Vagina (tissue), 2 donors: ENCODE measurements at places on chromosomes 13 and 19.

DNA sequence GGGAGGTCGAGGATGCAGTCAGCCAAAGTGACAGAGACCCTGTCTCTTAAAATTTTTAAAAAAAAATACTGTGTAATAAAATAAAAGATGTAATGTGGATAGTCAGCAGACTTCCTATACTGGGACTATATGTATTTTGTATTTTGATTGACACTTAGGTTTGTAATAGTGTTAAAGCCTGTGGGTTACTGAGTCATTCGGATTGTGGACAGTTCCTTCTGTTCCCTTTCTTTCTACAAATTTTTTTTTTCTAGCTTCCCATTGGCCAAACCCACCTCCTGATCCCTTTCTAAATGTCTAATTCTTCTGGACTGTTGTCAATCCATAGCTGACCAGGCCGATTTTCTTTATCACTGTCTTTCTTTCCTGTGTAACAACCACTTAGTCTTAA, 108.0 kb downstream of the DNAJC3 start:
- DNase-seq, result no peak

GRCh38 chr19:17184371-17184841, 30.8 kb upstream of the USE1 start:
- DNase-seq, result no peak

DNA sequence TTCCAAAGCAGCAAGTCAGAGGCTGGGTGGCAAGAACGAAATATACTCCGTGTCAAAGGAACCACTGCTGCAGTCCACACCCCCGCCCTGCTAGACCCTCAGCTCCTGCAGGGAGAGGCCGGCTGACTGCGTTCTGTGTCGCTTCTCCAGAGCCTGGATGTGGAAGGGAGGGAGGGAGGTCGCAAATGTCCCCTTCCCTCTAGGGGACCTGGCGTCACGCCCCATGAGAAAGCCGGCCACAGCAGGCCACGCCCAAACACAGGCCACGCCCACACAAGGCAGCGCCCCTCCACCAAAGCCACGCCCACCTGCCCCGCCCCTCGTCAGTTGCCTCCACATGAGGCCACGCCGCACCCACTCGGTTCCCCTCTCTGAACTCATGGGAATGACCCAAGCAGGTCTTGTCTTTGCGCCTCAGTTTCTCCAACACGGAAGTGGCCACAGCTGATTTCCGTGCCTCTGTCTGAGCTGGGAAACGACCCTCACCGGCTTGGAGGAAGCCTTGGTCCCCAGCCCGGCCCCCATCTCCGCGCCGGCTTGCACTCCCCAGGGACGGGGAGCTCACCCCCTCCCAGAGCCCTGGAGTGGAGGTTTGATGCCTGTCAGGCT, 38.4 kb upstream of the TCF3 start:
- no peak for DNase-seq

DNA sequence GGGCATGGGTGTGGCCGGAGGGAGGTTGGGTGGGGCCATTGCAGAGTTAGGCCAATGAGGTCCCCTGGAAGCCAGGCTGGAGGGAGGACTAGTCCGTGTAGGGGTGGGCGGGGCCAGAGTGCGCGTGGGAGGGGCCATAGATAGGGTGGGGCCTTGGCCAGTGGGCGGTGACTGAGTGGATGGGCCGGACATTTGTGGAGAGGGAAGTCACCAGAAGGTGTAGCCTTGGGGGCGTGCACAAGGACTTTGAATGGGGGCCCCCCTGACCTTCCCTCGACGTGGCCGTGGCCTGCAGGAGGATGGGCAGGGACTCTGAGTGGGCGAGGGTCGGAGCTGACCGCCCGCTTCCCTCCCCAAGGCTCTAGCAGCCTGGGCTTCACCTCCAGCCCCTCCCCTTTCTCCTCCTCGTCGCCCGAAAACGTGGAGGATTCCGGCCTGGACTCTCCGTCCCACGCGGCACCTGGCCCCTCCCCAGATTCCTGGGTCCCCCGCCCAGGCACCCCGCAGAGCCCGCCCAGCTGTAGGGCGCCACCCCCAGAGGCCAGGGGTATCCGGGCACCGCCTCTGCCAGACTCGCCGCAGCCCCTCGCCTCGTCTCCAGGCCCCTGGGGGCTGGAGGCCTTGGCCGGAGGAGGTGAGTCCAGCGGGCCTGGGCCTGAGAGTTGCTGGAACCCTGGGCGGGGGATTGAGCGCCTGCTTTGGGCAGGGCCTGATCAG, 16.5 kb upstream of the B3GNT3 start:
- no peak for DNase-seq

- no peak for DNase-seq
Observed at GRCh38 chr19:50569938-50570540, 1.8 kb upstream of the LRRC4B start.

DNA sequence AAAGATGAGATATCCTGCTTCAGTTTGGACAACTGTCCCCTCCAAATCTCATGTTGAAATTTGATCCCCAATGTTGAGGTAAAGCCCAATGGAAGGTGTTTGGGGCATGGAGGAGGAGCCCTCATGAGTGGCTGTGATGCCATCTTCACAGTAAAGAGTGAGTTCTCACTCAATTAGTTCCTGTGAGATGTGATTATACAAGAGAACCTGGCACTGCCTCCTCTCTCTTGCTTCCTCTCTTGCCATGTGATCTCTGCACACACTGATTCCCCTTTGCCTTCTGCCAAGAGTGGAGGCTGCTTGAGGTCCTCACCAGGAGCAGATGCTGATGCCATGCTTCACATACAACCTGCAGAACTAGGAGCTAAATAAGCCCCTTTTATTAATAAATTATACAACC, 86.9 kb downstream of the HSPH1 start:
- DNase-seq, result no peak

DNA sequence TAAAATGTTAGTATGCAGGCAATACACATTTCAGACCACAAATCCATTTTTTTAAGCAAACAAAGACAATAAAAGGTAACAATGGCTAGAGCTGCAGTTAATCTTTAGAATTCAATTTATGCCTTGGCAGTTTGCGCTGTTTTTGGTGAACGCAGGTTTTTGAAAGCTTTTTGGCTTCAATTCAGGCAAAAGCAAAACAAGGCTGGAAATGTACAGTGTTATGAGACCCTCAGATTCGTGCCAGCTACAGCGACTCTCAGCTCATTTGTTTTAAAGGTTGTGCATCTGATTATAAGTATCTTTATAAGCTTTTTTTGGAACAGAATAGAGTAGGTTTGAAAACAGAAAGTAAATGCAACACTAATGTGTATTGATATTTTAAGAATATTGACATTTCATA, 63.6 kb upstream of the SOX1 start:
- DNase-seq, result no peak

DNA sequence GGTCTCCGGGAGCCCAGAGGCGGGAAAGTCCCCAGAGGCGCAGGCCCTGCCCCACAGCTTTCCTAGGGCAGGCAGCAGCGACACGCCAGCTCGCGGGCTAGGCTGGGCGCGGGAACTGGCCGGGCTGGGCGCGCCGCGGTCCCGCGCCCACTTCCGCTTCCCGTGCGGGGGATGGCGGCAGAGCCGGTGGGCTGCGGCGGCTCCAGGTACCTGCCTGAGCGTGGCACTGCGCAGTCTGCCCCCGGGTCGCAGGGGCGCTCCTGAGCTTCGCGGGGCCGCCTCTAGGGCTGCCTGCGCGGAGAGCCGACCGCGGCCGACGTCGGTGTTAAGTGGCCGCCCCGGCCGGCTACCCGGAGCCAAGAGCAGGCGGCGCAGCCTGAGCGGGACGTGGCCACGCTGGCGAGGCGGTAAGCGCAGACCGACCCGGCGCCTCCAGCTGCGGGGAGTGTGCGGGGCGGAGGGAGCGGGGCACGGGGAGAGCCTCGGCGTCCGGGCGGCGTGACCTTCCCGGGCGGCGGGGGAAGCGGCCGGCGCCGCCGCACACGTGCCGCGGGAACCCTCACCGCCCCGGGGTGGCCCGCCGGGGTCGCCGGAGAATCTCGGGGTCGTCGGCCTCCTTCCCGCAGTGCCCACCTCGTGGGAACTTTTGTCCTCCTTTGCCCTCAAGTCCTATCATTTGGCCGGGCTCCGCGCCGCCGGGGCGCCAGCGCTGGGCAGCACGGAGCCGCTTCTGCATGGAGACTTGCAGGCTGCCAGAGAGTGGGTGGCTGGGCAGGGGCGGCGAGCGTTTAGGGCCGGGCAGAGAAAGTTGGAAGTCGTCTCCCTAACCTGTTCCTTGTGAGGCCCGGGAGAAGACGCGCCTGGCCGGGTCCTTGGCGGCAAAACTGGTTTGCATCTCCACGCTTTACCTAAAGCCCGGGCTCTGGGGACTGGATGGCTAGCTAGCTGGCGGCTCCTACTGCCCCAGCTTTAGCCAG, 31.4 kb upstream of the MPHOSPH8 start:
- no peak for DNase-seq

DNA sequence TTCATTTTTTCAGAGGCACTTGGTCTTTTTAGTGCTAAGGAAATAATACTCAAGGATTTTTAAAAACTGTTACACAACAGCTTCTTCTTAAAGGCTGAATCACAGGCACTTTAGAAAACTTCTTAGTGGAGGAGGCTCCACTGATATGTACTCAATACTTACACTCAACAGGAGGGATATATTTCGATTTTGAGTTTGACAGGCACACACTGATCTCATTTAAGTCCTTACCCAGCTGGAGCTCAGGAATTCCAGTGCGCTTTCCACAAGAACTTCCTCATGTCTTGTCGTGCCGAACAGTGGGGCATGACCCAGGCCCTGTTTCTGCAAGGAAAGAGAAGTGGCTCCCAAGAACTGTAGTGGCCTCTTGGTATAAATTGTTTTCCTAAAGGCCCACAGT, 103.8 kb downstream of the RGCC start:
- no peak for DNase-seq

DNA sequence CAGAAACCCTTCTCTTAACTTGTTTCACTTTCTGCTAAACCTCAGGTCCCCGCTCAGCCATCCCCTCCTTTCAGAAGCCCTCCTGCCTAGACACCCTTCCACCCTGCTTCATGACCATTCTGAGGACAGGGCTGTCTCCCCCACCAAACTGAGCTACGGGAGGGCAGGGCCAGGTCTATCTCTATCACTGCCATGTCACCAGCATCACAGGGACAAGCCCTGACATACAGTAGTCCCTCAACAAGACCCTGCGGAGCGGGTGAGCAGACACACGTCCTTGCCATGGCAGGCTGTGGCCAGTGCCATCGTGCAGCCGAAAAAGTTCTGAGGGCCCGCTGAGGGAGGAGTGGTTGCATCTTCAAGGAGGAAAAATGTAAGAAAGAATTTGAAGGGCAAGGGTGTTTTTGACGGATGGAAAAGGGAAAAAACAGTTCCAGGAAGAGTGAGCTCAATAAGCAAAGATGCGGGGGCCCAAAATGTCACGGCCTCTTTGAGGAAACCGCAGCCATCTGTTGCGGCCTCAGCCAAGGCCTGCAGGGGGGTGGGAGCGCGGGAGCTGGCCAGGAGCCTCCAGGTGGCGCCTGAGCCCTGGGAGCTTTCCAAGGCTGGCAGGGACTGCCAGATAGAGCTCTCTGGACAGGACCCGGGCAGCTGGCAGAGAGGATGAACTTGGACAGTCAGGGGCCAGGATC, 8.1 kb downstream of the PTGIR start:
- no peak for DNase-seq

DNA sequence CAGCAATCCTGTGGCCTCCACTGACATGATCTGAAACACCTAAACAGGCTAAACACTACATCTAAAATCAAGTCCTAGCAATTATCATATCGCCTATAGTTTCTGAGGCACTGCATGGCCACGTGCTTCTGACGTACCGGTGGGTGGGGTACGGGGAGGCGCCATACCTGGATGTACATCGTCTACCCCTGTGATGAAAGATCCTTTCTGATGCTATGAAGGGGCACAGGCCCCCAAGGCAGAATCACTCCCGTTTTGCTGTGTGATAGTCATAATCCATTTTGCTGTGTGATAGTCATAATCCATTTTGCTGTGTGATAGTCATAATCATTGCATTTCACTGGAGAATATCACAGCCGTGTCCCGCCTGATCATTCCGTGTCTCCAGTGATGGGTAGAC, 118.7 kb upstream of the SOX1 start:
- no peak for DNase-seq

DNA sequence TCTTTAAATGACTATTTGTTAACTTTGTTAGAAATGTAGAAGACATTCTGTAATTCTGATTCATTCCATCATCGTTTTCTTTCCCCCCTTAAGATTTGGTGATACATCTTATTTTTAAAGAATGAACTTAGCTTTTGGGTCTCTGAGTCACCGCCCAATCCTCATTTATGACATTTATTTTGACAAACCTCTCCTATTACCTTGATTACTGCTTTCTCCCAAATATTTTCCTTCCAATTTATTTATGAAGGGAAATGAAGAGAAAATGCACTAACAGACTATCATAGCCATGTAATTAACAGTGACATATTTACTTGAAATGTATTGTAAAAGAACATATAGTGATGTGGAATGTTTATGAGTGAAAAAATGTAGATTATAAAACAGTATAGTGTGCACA, 241.6 kb downstream of the DCLK1 start:
- DNase-seq, result no peak

GRCh38 chr13:43293986-43294385, 270.6 kb downstream of the DNAJC15 start:
- no peak for DNase-seq

DNA sequence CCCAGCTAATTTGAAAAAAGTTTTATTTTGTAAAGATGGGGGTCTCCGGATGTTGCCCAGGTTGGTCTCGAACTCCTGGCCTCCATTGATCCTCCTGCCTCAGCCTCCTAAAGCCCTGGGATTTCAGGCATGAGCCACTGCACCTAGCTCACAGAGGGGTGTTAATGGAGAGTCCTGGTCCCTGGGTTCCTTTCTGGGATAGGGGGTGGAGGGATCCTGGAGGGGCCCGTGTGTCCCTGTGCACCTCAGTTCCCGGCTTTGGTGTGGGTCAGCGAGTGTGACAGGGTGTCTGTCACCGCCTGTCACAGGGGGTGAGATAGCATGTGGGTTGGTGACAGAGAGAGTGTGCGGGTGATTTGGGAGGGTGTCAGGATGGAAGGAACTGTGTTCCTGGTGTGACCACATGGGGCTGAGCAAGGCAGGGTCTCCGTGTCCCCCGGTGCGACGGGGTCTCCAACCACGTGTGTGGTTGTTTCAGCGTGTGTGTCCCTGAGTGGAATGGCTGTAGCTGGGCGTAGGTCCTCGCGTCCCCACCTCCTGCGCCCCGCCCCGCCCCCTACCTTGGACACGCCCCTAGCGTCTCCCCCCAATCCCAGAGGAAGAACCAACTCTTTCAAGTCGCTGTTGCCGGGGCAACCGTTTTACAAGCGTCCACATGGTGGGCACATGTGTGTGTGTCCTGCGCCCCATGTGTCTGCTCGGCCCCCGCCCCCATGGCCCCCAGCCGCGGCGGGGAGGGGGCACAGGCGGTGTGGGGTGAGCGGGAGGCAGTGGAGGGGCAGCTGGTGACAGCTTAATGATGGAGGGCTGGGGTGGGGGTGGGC, 2.9 kb upstream of the NRTN start:
- no peak for DNase-seq

DNA sequence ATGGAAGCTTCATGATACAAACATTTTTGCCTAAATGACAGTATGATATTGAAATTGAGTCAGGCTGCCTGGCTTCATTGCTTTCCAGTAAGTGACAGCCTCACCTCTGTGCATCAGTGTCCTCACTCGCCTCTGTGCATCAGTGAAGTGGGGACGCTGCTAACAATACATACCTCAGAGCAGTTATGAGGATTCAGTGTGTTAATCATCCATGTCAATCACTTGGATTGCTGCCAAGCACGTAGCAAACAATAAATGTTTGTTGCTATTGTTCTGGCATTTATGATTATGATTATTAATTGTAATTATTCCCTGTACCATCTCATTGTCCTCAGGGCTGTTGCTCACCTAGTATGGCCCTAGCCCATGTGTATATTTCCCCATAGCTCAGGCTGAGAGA, 8.8 kb downstream of the PPP2R1A start:
- no peak for DNase-seq
